ENCODE measurements at places on chromosomes 4 and X.

DNA sequence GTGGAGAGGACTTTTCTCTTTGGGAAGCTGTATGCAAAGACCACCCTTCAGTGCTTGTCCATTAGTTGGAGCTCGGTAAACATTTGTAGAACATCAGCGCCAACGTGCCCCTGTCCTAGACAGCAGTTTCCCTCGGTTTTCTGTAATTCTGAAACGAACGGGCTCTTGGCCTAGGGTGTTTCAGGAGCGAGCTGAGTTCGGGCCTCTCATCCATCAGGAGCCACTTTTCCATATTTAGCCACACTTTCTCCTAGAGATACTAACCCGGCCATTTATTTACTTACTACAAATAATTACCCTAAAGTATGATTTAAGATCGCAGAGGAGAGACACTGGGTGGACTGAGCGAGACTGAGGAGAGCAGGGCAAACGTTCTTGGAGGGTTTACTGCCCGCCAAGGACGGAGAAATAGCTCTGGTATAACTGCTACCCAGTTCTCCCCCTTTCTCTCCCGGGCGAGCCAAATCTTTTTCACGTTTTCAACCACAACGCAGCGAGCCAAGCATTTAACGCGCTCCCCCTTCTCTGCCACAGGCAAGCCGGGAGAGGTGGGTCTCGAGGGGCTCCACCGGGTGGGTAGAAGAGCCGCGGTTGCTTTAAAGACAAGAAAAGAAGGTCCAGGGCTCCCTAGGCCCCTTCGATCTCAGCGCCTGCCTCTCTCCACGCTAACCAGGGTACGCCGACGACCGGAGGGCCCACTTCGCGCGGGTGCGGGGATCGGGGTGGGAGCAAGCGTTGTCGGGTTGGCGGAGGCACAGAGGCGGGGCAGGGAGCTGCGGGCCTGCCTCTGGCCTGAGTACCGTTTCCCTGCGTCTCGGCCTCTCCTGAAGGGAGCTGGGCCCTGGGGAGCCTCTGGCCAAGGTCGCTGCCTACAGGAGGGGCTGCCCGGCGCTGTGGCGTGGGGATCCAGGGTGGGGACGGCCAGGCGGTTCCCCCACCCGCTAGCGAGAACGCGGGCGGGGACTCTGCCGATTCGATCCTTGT lies 10.8 kb upstream of the PITX2 start:
- peaks cover 61% of the 10 kb centered on the region for H3K27me3 ChIP-seq
- H3K4me3 ChIP-seq: no peak overlapping the region
- no peak overlapping the region for H3K27ac ChIP-seq
- no peaks in the 10 kb centered on the region for H3K36me3 ChIP-seq
- no peak for DNase-seq

DNA sequence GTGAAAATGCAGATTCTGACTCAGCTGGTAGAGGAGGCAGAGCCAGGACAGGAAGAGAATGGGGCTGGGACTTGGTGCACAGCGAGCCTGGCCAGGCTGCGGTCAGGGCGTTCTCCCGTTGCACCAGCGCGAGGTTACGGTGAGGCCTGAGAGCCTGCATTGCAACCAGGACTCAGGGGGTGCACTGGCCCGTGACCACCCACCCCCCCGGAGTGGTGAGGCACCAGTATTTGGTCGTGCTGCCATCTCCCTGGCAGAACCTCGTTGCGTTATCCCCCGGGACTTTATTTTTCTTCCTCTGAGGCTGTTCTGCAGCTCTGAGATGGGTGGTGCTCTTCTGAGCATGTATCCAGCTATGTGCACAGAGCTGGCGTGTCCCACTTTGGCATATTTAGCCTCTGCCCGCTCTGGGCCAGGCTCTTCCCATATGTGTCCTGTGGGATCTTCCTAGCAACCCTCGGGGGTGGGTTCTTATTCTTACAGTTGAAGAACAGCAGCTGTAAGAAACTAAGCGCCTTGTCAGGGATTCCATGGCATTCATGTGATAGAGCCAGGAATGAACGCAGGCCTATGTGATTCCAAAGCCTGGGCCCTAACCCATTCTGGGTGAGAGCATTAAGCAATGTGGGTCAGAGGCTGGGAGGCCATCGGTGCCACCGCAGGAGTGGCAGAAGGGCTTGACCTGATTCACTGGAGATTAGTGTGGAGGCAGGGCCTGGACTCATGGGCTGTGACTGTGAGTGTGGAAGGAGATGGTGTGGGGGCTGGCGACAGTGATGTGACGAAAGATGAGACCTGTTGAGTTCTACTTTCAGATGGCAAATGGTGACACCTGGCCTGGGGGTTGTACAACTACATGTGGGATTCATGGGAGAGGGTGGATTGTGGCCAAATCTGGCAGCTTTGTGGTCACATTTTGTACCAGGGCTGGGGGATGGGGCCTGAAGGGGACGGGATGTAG lies 3.1 kb downstream of the TADA2B start:
- H3K4me1 ChIP-seq: peaks cover 60% of the 10 kb centered on the region
- H3K27me3 ChIP-seq: no peaks in the 10 kb centered on the region
- H3K27ac ChIP-seq: no peak overlapping the region
- no peak for DNase-seq

- no peaks in the 10 kb centered on the region for H3K36me3 ChIP-seq
- no peaks in the 10 kb centered on the region for H3K4me1 ChIP-seq
- H3K4me3 ChIP-seq: no peak overlapping the region
- H3K27ac ChIP-seq: no peak overlapping the region
- no peak for DNase-seq
- no peaks in the 10 kb centered on the region for H3K27me3 ChIP-seq
Observed at GRCh38 chr4:113815826-113816225, 54.3 kb upstream of the CAMK2D start.

DNA sequence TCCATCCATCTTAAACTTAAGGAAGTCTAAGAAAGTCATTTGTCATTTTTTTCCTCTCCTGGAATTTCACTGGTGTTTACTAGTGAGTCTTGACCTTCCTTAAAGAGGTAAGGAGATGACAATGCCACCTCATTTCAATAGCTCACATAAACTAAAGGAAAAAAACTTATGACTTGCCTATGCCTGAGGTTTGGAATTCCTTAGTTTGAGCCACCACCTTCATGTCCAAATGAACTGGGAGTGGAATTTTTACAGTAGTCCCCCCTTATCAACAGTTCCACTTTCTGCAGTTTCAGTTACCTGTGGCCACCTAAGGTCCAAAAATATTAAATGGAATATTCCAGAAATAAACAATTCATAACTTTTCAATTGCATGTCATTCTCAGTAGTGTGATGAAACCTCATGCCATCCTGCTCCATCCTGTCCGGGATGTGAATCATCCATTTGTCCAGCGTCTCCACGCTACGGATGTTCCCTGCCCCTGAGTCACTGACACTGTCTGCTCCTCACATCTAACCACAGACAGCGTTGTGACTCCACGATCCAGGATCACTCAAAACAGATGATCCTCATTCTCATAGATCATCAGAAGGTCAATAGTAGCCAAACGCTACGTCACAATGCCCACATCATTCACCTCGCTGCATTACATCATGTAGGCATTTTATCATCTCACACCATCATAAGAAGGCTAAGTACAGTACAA lies 177.4 kb downstream of the SH3KBP1 start:
- DNase-seq: no peak
- no peaks in the 10 kb centered on the region for H3K4me1 ChIP-seq
- no peaks in the 10 kb centered on the region for H3K27me3 ChIP-seq
- no peak overlapping the region for H3K27ac ChIP-seq
- H3K36me3 ChIP-seq: no peaks in the 10 kb centered on the region

Data from K562 (cell line).